ENCODE measurements at places on chromosomes 12 and 14. TPM values are rescaled to one million over a fixed set of nuclear protein-coding genes. Genes with fewer than 3 reads are reported as not detected.
A peak's percentile ranks its signal among the peaks of the same experiment; 100 is the strongest.

DNA sequence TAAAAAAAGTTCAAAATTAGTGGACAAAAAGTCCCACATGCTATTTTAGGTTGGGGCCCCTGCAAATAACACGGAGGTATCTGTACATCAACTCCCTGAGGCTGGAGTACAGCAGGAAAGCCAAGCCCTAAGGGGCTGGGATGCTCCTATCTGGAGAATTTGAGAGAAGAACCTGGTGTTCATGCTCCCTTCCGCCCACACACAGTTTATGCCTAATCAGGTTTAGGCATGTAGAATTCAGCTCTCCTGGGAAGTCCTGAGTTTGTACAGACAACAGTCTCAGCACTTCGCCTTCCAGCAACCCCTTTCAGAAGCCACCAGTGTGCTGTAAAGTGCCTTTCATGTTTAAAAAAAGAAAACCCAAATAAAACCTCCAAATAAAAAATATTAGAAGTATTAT, 237.3 kb upstream of the GRIP1 start:
- no peak overlapping the region for H3K4me3 ChIP-seq
- peaks cover 17% of the 10 kb centered on the region for H3K4me1 ChIP-seq
- peak; percentile 27 for DNase-seq
- no peak overlapping the region for H3K27ac ChIP-seq
- H3K36me3 ChIP-seq, result no peaks in the 10 kb centered on the region
- H3K27me3 ChIP-seq, result no peaks in the 10 kb centered on the region

GRCh38 chr14:47302121-47302520, 373.3 kb downstream of the MDGA2 start:
- no peaks in the 10 kb centered on the region for H3K36me3 ChIP-seq
- no peak for DNase-seq
- H3K27ac ChIP-seq, result no peak overlapping the region
- H3K4me1 ChIP-seq, result no peaks in the 10 kb centered on the region
- H3K27me3 ChIP-seq, result peaks cover 3% of the 10 kb centered on the region

DNA sequence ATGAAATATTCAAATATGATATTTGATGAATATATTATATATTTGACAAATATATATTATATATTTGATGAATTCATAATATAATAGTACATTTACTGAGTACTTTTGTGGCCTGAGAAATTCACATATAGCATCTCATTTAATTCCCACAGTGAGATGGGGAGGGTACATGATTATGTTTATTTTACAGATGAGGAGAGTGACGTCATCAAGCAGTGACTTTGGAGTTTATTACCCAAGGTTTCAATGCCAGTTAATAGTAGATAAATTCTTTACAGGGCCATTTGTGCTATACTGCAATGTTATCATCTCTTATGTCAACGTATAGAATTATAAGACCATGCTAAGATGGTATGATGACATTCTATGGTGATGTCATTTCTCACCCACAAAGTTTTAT, 352.7 kb downstream of the TMTC2 start:
- no peaks in the 10 kb centered on the region for H3K27me3 ChIP-seq
- H3K27ac ChIP-seq, result no peak overlapping the region
- no peaks in the 10 kb centered on the region for H3K4me1 ChIP-seq

DNA sequence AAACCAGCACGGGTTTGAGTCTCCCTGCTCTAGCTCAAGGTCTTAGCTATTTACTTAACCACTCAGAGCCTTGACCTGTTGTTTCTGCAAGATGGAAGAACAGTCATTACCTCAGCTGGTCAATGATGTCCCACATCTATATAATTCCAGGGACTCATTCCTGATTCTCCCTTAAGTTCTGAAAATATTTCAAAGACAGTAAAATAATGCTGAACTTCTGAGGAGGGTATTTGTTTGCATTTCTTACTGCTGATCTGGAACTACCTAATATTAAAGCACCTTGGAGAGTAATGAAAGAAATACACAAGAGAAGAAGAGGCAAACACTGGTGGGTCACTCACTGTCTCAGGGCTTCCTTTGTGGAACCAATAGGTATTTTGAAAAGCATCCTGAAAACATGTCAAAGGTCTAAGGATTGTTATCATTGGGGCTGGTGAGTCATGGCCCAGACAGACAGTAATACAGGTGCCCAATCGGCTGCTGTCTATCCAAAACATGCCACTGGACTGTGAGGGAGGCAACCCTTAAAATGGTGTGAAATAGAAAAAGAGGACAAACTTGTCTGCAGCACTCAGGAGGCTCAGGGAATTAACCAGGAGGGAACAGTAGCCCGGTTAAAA, 88.7 kb upstream of the EGLN3 start:
- H3K4me3 ChIP-seq, result no peak overlapping the region
- no peaks in the 10 kb centered on the region for H3K36me3 ChIP-seq

DNA sequence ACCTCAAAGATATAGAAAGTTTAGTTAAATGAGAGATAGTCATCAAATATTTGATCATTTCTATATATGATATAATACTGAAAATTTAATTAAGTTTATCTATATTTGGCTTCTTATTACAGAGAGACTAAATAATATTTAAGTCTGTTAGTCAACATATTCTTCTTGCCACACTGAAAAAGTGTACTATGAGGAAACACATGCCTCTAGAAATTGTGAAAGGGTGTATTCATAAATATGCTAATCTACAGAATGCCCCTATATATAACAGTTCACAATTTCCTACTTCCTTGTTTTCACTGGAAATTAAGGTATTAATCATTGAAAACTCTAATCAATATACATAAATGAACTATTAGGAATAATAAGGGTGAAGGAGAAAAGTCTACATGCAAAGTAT, 31.4 kb upstream of the ETV6 start:
- DNase-seq, result no peak
- H3K27ac ChIP-seq, result no peak overlapping the region
- H3K27me3 ChIP-seq, result no peaks in the 10 kb centered on the region
- H3K4me3 ChIP-seq, result no peak overlapping the region
- no peaks in the 10 kb centered on the region for H3K4me1 ChIP-seq

DNA sequence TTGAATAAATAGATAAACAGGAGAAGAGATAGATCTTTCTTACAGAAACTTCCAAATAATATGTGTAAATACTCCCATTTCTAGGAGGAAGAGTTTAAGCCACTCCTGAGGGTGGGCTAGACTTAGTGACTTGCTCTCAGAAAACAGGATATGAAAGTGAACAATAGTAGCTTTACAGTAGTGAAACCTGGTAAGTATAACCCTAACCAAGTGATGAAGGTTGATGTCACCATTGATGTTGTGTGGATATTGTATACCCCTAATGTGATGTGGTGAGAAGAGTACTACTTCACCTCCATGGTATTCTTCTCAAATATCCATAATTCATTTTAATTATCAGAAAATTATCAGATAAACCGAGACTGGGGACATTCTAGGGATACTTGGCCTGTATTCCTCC, 20.9 kb downstream of the AKAP6 start:
- H3K36me3 ChIP-seq, result no peaks in the 10 kb centered on the region
- H3K4me1 ChIP-seq, result no peaks in the 10 kb centered on the region
- H3K27ac ChIP-seq, result no peak overlapping the region
- no peaks in the 10 kb centered on the region for H3K27me3 ChIP-seq
- DNase-seq, result no peak

DNA sequence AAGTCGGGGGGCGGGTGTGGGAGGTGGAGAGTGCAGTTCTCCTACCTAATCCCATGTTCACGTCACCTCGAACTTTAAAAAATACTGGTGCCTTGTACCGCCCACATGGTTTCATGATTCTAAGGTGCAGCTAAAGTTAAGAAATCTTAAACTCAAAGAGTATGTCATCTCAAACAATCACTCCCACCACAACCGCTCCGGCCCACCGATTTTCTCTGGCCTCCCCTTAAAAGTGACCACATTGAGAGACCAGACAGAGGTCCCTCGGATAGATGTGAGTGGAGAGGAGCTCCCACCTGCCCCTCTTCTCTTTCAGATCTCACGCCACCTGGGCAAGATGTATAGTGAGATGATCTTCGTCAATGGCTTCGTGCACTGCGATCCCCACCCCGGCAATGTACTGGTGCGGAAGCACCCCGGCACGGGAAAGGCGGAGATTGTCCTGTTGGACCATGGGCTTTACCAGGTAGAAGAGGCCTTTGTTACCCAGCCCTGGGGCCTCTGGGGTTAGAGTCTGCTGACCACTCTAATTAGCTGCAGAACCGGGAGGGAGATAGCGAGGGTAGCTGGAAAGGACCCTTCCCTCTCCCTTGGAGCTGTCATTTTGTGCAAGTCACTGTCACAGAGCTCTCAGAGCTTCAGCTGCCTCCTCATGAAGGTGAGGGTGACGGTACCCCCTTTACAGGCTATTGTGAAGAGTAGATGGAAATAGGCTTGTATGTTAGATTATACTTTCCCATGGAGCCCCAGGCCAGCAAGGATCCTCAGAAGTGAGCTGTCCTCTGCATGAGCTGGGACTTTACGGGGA, 124.4 kb downstream of the ADCK1 start:
- H3K27ac ChIP-seq, result no peak overlapping the region
- H3K4me1 ChIP-seq, result peaks cover 4% of the 10 kb centered on the region
- H3K4me3 ChIP-seq, result no peak overlapping the region

DNA sequence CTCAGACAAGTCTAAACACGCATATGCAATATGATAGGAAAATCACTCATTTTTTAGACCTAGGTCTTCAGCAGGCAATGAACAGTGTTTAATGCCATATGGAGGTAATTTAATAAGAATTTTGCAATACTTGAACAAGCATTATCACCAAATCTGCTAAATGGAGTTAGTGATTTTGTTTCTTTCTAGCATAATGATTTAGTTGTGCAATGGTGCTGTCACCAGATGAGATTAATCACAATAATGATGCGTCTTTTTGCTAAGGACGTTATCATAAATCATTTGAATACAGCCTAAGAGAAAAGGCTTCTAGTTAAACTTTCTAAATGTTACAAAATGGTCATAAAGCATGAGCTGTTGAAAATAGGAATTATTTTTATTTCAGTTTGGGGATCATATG, 170.0 kb upstream of the SLC16A7 start:
- H3K4me1 ChIP-seq, result no peaks in the 10 kb centered on the region
- no peaks in the 10 kb centered on the region for H3K36me3 ChIP-seq
- no peak overlapping the region for H3K4me3 ChIP-seq
- DNase-seq, result peak; percentile 15
- H3K27me3 ChIP-seq, result no peaks in the 10 kb centered on the region

DNA sequence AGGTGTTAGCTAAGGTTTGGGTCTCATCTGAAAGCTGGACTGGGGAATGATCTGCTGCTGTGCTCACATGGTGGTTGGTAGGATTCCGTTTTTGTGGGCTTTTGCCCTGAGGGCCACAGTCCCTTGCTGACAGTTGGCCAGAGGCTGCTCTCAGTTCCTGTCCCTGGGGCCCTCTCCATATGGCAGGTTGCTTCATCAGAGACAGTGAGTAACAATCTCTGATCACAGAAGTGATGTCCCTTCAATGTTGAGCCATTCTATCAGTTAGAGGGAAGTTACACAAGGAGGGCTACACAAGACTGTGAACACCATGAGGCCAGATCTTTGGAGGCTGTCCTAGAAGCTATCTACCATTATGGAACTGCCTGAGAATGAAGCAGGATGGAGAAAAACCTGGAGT, 137.2 kb downstream of the AACS start:
- no peaks in the 10 kb centered on the region for H3K4me1 ChIP-seq
- peaks cover 6% of the 10 kb centered on the region for H3K27me3 ChIP-seq
- no peak for DNase-seq

DNA sequence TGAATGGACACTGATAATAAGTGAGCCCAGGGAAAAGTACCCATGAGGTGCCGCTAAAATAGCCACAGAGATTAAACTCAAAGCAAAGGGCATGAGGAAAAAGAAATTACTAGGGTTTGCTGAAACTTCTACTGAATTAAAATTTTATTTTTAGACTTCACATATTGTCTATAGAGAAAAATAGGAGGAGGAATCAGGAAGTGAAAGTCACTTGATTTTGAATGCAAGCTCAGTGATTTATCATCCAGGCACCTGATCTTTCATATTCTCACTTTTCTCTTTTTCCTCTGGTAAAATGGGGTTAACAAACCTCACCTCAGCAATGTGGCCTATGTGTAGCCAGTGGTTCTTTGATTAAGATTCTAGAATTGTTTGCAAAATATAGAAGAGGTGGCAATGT, 479.8 kb downstream of the BCL11B start:
- H3K4me1 ChIP-seq, result no peaks in the 10 kb centered on the region
- no peaks in the 10 kb centered on the region for H3K27me3 ChIP-seq
- no peaks in the 10 kb centered on the region for H3K36me3 ChIP-seq
- no peak for DNase-seq
- H3K4me3 ChIP-seq, result no peak overlapping the region

DNA sequence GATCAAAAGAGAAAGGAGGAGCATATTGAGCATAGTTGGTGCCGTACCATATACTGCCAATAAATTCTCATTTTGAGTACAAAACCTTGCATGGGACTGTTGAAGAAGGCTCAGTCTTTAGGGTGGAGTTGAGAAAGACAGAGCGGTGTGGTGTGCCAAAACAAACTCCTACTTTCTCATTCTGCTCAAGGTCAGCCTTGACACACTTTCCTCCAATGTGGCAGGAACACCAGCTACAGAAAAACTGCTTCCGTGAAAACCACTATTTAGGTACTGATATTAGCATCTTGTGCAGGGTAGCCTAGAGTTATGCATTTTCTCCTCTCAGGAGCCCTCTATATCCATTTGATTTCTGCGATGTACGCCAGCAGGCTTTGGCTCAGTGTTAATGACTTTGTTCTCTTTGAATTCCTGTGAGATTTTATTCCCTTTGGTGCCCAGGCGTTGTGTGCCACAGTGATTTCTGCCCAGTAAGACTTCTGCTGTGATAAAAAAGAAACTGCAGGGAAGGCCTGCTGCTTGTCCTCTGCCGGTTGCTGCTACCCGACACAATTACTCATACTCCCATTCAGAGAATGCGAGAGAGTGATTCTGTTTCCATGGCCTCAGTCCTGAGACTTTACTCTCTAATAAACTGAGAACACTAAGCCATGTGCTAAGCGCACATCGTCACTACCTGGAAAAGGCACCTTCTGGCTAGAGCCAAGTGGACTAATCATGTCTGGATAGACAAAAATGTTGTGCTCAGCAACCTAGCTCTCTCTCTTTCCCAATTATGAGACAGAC, 88.3 kb upstream of the MDM1 start:
- H3K4me3 ChIP-seq, result no peak overlapping the region
- no peaks in the 10 kb centered on the region for H3K27me3 ChIP-seq
- no peaks in the 10 kb centered on the region for H3K36me3 ChIP-seq
- H3K4me1 ChIP-seq, result no peaks in the 10 kb centered on the region
- no peak for DNase-seq
- no peak overlapping the region for H3K27ac ChIP-seq

The MMP19 gene
- total RNA-seq, result 2.3 TPM

The PTGER2 gene
- not detected for total RNA-seq

The PLCZ1 gene
- total RNA-seq, result not detected

The EFS gene
- 55.9 TPM for total RNA-seq

The SMCO2 gene
- not detected for total RNA-seq

The DIO3 gene
- not detected for total RNA-seq

The GLI1 gene
- total RNA-seq, result 22.6 TPM
